ENCODE measurements at places on chromosomes 1 and 21.

DNA sequence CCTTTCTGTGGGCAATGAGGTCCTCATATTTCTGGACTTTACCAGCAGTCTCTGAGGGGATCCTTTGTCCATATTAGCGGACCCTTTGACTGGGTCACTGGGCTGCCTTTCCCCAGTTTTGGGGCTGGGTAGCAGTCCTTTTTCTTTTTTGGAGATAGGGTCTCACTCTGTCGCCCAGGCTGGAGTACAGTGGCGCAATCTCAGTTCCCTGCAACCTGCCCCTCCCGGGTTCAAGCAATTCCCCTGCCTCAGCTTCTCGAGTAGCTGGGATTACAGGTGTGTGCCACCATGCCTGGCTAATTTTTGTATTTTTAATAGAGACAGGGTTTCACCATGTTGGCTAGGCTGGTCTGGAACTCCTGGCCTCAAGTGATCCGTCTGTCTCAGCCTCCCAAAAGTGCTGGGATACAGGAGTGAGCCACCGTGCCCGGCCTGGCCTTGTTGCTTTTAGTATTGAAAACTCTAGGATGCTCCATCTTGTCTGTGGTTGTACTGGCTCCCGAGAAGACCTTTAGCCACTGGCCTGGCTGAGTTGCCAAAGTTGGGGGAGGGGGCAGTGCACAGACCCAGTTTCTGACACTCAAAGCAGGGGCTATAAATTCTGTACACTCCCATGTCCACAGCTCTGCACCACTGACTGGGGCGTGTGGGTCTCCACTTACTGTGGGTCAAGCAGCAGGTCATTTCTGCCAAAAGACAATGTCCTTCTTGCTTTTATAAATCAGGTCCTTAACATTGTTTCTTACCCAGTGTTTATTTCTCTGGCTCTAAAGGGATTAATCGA is 33.1 kb downstream of the MAN1C1 start:
- no peak for DNase-seq

- no peak for DNase-seq
Measured at GRCh38 chr1:20115479-20115878, 3.9 kb downstream of the PLA2G2D start.

GRCh38 chr21:34187935-34188334 is 114.6 kb downstream of the MRPS6 start:
- no peak for DNase-seq

GRCh38 chr21:25564349-25564948 is 42.8 kb downstream of the MRPL39 start:
- DNase-seq: no peak

DNA sequence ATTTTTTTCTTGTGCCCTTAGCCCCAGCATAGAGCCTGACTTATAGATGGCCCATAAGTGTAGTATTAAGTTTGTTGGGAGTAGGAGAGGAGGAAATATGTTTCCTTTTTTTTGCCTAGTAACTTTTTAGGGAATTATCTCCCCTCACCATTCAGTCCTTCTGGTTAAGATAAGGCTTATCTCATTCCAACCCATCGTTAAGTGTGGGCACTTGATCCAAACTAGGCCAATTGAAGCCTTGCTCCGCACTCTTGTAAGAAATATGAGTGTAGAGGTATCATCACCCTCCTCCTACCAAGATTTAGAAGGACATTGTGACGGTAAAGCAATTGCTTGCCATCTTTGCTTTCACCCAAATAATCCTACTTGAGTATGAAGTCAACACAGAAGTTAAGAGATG is 8.8 kb upstream of the FGGY start:
- no peak for DNase-seq

- no peak for DNase-seq
Measured at GRCh38 chr1:107821340-107821739, 143.6 kb downstream of the VAV3 start.

DNA sequence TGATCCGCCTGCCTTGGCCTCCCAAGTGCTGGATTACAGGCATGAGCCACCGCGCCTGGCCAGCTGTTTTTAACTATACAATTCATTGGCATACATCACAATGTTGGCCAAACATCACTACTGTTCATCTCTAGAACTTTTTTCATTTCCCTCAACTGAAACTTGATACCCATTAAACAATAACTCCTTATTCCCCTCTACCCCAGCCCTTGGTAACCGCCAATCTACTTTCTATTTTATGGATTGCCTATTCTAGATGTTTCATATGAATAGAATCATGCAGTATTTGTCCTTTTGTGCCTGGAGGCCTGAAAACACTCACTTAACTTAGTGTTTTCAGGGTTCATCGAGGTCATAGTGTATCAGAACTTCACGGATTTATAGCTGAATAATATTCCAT is 16.2 kb downstream of the BTF3L4 start:
- no peak for DNase-seq

DNA sequence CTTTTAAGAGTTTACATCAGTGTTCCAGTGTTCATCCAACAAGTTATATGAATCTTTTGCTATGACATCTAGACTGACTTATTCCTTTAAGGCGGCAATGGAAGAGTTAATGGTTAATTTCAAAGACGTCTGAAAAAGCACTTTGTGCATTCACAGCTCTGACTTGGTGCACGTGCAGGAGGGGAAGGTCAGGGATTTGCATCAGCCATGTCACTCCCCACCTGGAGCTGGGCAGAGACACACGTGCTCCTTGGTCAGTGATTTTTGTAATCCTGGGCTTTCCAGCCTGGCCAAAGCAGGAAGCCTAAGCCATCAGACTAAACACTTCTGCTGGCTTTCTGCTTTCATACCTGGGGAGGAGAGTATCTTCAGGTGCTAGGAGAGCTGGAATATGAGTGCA is 96.3 kb downstream of the ST3GAL3 start:
- DNase-seq: no peak

DNA sequence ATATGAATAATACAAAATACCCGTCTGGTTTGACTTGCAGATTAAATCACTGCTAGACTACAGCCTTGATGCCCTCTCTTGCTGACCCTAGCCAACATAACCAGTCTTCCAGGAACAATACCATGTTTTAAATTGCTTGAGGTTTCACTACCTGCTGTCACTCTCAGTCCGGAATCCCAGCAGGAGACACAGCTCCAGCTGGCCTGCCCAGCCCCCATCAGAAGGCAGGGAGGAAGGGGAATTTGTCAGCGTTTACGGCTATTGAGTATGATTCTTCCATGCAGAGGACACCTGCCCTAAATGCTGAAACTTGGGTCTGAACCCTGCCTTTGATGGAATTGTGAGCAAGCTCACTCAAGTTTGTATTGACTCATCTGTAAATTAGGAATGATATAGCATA is 33.0 kb downstream of the ZNF496 start:
- no peak for DNase-seq

GRCh38 chr1:28509705-28510272 is 3.9 kb downstream of the RCC1 start:
- DNase-seq: no peak

GRCh38 chr1:22383526-22384294 is 67.9 kb upstream of the ZBTB40 start:
- DNase-seq: no peak

DNA sequence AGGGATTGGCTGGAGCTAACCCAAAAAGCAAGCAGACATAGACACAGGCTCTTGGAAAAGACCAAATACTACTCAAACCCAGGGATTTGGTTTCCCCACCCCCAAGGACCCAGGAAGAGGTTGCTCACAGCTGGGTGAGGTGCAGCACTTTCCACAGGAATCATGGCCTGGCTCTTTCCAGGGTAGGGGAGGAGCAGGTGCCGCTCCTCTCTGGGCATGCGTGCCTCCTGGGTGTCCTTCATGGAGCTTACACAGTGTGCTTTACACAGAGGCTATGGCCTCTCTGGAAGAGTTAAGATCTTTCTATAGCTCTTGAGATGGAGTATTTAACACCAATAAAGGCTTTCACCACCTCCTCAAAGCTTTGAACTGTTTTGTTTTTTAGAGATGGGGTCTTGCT is 88.3 kb downstream of the CD58 start:
- no peak for DNase-seq

DNA sequence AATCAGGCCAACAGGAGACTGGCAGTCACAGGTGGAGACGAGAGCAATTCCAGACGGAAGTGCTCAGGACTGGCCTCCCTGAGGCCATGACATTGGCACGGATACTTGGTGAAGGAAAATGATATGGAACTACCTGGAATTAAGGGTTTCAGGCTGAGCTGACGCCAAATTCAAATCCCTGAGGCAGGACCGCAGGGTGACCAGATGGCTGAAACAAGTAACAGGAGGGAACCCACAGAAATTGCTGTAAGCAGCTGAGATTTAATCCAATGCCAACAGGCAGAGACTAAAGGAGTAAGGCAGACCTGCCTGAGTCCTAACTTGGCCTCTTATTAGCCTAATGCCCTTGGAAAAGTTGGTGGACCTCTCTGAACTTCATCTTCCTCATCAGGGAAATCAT is 76.2 kb downstream of the ERG start:
- DNase-seq: no peak

DNA sequence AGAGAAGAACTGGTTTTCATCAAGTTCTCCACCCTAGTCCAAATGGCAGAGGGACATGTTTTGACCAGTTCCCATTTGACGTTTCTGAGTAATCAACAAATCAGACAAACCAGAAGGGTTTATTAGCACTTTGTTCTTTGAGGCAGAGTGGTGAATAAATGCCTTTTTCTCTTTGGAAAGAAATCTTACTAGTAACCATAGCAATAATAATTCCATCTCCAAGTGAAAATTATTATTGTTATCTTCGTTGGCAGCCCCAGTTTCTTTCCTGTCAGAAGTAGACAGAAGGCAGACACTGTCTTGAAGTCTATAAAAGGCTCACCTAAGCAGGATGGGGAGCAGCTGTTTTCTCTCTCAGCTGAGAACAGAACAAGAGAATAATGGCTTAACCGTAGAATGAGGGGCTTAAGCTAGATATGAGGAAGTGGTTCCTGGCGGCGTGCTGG is 391.6 kb downstream of the PBX1 start:
- DNase-seq: no peak

DNA sequence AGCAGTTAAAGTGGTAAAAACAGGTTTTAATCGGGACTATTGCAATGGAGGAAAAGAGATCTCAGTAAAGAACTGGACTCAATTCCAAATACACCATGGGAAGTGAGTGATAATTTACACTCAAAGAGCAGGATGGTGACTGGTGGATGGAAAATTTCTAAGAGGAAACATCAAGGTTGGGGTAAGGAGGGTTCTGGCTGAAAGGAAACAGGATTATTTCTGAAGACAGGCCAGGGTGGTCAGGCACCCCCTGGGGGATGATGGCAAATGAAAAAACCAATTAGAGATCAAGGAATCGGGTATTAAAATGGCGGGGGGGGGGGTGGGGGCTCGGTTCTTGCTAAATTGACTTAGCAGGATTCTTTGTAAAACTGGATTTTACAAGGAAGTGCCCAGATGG is 12.3 kb upstream of the HSD11B1 start:
- no peak for DNase-seq

DNA sequence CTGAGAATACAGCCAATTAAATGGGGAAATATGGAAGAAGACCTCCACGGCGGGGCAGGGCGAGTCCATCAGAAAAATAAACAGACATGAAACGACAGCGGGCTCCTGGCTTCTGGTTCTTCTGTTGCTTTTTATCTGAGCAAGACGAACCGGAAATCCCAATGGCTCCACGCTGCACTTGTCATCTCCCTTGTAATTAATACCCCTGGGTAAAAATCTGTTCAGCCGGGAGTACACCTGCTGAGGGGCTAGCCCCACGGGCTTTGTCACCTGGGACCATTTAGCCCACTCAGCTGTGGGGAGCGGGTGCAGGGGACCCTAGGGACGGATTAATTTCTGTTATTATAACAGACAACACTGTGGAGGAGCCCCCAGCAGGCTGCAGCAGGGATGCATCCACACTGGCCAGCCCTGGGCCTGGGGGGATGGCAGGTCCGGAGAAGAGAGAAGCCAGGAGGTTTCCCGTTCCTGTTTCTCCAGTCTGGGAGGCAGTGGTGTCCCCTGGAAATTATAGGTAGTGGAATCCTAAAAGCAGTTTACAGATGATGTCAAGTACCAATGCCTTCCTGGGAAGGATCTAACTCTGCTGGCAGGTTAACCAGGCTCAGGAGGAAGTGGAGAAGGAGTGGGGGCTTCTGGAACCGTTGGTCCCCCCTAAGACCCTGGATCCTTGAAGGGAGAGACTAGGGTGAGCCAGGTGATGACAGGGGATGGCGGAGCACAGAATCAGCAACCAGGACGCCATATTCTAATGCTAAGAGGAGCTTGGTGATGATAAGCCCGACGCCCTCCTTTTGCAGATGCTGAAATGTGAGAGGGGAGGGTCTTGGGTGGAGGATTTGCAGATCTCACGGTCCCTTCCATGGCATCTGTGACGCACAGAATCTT is 566.1 kb downstream of the PTPRU start:
- DNase-seq: no peak

GRCh38 chr21:25636727-25637126 is 2.3 kb upstream of the JAM2 start:
- no peak for DNase-seq

- DNase-seq: no peak
Measured at GRCh38 chr1:164417016-164417704, 141.8 kb upstream of the PBX1 start.

- DNase-seq: no peak
Measured at GRCh38 chr1:161747801-161748200, 1.8 kb upstream of the DUSP12 start.

DNA sequence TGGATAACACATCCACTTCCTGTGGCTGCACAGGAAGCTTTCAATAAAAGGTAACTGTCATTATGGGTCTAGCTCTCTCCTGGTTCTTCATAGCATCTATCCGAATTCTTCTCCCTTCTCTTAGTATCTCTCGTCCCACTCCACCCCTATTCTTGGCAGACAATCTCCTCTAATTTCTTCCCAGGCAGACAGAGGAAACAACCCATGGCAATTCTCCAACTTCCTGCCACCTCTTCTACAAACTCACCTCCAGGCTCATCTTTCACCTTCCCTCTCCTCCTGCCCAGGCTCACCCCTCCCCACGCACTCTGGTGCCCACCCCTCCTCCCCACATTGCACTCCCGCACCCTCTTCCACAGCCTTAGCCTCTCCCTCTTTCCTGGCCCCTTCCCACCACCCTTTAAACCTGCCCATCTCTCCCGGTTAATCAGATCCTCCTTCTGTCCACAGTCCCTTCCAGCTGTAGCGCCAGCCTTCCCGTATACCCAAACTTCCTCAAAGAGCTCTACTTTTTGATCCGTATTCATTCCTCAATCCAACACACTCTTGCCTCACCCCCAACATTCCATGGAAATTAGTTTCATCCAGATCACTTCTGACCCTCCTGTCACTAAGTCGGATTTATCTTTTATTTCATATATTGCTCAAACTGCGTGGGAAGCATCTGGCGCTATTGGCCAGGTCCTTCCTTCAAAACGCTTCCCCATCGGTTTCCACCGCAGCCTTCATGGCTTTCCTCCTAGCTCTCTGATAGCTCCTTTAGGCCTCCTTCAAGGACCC is 25.9 kb downstream of the SHISA4 start:
- DNase-seq: no peak
